ENCODE measurements at places on chromosomes 1 and 21.

GRCh38 chr1:34924759-34925555 lies 4.5 kb downstream of the DLGAP3 start:
- DNase-seq, result peak; percentile 84

GRCh38 chr1:164706606-164706987 lies 147.6 kb downstream of the PBX1 start:
- DNase-seq, result no peak

- no peak for DNase-seq
Observed at GRCh38 chr1:26081267-26082019, 14.0 kb upstream of the TRIM63 start.

- no peak for DNase-seq
Observed at GRCh38 chr21:43346551-43346950, 80.4 kb downstream of the SIK1 start.

DNA sequence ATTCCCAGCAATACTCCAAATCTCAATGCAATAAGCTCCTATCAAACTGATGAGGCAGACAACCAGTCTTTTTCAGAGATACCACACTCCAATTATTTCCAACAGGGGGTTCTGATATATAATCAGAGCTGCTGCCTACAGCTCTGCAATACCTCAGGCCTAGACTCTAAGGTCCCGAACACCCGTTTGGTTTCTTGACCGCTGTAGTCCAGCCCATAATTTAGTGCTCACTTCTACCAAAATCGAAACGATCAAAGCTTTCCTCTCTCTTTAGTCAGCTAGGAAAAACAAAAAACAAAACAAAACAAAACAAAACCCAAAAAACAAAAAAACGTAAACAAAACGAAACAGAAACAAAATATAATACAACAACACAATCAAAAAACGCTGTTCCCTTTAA lies 453.0 kb downstream of the NEGR1 start:
- no peak for DNase-seq

- no peak for DNase-seq
Observed at GRCh38 chr1:4087530-4088420, 187.7 kb upstream of the C1orf174 start.

- DNase-seq, result no peak
Observed at GRCh38 chr1:111161843-111162487, 21.9 kb downstream of the CEPT1 start.

DNA sequence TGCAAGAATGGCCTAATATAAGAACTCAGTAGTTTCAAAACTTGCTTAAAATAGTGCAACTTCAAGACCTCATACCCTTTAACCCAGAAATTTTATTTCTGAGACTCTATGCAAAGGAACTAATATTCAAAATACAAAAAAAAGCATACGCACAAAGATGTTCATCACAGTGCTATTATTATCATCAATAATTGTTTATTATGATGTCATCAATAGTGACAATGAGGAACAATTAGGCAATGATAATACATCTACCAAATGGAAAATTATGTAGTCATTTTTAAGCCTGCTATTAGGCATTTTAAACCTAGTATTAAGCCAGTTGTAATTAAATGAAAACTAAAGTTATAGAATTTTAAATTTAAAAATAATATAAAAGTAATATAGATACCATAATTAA lies 3.3 kb downstream of the TTLL7 start:
- DNase-seq, result no peak

- no peak for DNase-seq
Observed at GRCh38 chr21:31136891-31137290, 98.6 kb upstream of the KRTAP19-8 start.

- DNase-seq, result no peak
Observed at GRCh38 chr1:110004583-110004982, 20.0 kb downstream of the AHCYL1 start.

DNA sequence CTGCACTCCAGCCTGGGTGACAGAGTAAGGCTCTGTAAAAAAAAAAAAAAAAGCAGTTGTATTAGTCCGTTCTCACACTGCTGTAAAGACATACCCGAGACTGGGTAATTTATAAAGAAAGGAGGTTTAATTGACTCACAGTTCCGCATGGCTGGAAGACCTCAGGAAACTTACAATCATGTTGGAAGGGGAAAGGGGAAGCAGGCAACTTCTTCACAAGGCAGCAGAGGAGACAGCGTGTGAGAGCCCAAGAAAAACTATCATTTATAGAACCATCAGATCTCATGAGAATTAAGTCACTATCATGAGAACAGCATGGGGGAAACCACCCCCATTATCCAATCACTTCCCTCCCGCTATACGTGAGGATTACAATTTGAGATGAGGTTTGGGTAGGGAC lies 151.7 kb upstream of the NR5A2 start:
- DNase-seq, result no peak

GRCh38 chr1:89941110-89941766 lies 53.7 kb upstream of the ZNF326 start:
- DNase-seq, result peak; percentile 27

- no peak for DNase-seq
Observed at GRCh38 chr1:47867438-47868347, 129.5 kb downstream of the TRABD2B start.

GRCh38 chr1:46394872-46395465 lies 852 bp downstream of the FAAH start:
- DNase-seq, result no peak

DNA sequence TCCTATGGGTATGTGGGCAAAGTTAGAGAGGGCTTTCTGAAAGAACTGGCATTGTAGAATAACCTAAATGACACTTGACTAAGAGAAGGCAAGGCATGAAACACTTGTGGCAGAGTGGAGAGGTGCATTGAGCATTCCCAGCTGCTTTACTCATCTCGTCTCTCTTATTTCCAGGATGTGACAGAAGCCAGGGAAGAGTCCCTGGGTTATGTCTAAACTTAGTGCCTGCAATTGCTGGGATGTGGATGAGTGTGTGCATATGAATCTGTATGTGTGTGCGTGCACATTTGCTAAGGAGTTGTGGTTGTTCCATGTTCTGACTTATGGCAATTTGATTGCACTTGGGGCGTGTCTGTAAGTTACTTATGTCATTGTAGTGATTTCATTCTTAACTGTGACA lies 1326.5 kb upstream of the B3GALT2 start:
- no peak for DNase-seq

DNA sequence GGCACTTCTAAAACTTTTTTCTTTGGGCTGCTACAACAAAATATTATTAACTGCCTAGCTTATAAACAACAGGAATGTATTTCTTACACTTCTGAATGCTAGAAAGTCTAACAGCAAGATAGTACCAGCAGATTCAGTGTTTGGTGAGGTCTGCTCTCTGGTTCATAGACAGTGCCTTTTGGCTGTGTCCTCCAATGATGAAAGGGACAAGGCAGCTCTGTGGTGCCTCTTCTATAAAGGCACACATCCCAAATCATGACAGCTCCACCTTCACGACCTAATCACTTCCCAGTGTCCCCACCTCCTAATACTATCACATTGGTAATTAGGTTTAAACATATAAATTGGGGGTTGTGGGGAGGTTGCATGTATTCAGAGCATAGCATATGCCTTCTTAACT lies 9.5 kb downstream of the CFH start:
- no peak for DNase-seq

- DNase-seq, result no peak
Observed at GRCh38 chr1:214727274-214727673, 124.3 kb downstream of the CENPF start.

GRCh38 chr1:23367451-23367790 lies 2.2 kb downstream of the ZNF436 start:
- no peak for DNase-seq

DNA sequence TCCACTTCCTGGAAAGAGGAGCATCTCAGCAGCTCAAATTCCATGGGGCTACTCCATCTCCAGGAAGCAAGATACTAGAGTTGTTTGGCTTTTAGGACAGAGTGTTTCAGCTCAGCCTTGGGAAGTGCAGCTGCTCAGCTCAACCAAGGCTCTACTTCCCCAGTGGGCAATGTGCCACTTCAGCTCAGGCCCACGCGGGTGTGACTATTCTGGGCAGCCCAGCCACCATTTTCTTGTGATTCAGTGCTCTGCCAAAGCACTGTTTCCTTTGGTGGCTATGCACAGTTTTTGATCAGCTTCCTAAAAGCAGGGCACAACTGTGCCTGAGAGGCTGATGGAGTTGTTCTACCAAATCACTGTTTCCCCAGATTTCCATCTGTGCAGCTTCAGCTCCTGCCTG lies 1104.9 kb upstream of the TMPRSS15 start:
- DNase-seq, result no peak

GRCh38 chr1:179230251-179230650 lies 774 bp upstream of the ABL2 start:
- no peak for DNase-seq

DNA sequence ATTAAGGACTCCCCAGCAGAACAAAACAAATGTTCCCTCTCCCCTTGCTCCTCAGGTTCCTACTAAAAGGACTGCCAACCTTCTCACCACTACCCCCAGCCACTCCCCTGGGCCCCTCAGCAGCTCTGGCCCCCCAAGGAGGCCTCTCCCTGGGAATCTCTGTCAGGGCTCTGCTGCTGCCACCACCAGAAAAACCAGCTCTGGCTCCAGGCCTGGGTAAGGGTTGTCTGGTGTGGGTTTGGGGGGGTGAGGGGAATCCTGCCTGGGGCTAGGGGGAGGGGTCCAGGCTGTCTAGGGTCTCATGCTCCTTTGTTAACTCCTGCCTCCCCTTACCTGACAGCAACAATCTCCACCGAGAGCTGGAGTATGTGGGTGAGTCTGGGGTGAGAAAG lies 4.8 kb downstream of the NECTIN4 start:
- DNase-seq, result no peak

DNA sequence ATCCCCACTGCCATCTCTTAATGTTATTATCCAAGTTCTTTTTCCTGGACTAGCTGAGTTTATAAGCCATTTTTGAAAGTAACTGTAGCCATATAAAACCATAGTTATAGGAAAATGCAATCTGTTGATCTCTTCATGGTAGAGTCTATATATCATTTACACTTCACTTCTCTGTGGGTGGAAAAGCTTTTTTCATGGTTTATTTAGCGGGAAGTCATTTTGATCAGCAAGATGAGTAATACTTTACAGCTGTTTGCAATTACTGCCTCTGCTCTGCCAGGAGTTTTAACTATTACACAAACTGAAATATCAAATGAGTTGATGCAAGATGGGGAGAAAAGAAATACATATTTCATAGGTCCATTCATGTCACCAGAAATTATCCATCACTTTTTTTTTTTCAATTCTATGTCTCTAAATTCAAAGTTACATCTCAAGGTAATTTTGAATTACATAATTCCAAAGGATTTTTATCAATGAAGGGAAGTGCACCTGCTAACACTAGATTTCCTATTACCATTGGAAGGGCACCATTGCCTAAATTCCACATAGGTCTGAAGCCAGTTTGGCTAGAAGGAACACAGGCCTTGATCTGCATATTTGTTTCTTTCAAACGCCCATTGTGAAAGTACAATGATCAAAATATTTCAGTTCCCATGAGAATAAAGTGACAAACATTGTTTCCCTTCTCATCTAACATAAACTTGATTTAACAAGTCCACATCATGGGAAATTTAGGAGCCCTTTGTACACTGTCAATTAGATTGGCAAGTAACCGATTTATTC lies 296.7 kb downstream of the ZNF326 start:
- no peak for DNase-seq

DNA sequence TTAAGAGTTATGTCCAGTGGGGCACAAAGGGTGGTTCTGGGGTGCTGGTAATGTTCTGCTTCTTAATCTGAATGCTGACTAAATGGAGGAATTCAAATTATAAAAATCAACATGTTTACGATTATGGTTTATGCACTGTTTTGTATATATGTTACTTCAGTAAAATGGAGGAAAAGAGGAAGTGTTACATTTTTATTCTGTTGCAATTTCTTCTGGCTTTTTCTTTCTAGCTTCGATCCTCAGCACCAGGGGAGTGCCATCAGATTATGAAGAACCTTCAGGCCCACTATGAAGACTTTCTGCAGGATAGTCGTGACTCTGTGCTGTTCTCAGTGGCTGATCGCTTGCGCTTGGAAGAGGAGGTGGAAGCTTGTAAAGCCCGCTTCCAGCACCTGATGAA lies 105.5 kb downstream of the MACF1 start:
- no peak for DNase-seq

DNA sequence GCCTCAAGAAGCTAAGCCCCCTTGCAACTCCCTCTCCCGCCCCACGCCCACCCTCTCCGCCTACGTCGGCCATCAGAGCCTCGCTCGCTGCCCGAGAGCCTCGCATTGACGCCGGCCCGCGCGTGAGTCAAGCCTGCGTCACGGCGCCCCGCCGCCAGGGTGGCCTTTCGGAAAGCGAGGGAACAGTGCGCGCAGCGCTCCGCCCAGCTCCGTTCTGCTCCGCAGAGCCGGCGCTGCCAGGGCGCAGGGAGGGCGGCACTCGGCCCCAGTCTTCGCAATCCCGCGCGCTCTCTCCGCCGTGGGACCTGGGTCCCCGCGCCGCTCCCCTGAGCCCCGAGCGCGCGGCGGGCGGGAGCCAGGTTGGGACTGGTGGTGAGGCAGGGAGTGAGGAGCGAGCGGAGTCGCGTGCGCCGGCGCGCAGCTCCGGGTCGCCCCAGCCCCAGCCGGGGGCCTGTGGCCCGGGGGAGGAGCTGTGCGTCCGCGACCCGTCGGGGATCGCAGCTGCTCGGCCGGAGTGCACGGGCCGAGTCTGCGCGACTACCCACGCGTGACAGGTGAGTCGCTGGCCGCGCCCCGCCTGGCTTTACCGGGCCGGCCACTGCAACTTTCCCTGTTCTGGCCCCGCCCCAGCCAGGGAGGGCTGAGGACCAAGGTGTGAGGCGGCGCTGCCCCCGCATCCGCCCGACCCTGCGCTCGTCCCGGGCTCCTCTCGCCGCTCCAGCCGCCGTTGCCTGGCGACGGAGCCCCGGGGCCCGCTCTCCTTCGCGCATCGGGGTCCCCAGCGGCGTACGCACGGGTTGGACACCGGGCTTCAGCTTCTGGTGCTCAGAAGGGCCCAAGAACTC lies at the start of gene SLC6A17:
TSS of gene SLC6A17 (plus strand) at position 165 of the 845 bp plus-strand sequence. CDS start 16,436 bp downstream, outside the sequence.
- no peak for DNase-seq

GRCh38 chr1:202680586-202681352 lies 29.5 kb downstream of the SYT2 start:
- DNase-seq, result no peak

DNA sequence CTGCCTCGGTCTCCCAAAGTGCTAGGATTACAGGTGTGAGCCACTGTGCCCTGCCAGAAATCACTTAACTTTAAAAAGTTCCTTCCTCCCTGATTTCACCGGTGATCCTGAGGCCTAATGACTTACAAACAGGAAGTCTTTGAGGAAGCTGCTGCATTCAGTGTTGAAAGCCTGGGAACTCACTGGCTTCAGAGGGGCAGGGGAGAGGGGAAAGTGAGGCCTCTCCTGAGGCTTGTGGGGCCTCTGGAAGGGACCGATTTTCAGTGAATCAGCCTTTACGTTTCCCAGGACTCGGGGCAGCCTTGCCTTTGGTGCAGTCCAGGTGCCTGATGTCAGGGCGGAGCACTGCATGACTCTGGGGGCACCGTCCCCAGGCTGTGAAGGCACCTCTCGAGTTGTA lies 30.1 kb upstream of the ARHGEF10L start:
- no peak for DNase-seq

- no peak for DNase-seq
Observed at GRCh38 chr1:240803151-240803550, 191.2 kb upstream of the GREM2 start.

GRCh38 chr21:36647279-36648093 lies 51.4 kb upstream of the SIM2 start:
- DNase-seq, result no peak
